ENCODE measurements at places on chromosomes 16 and 17.
A peak's percentile ranks its signal among the peaks of the same experiment; 100 is the strongest.

- DNase-seq: no peak
These were observed 248.0 kb upstream of the GSE1 start for GRCh38 chr16:85365120-85365519.

- DNase-seq: no peak
These were observed 5.4 kb downstream of the C17orf58 start for GRCh38 chr17:67990909-67991308.

DNA sequence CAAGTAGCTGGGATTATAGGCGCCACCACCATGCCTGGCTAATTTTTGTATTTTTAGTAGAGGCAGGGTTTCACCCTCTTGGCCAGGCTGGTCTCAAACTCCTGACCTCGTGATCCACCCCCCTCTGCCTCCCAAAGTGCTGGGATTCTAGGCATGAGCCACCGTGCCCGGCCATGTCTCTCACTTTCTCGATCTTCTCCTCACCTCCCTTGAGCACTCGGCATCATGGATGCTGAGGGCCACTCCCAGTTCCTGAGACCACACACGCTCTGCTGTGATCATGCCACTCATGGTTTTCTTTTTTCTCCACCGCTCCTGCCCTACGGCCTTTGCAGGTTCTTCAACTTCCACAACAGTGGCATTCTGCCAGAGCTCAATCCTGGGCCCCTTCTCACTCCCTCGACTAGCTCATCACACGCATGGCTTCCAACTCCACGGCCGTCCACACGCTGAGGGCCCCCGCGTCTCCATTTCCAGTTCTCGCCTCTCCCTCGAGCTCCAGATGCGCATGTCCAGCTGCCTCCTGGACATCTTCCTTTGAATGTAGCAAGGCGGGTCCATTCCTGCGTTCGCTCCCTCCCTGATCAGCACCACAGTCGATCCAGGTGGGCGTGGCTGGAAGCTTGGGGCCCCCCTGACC lies 5.5 kb upstream of the NCBP3 start:
- no peak for DNase-seq

- DNase-seq: no peak
These were observed 5.6 kb upstream of the TBX2 start for GRCh38 chr17:61393904-61394629.

- DNase-seq: no peak
These were observed 54.2 kb downstream of the SNX20 start for GRCh38 chr16:50626868-50627267.

GRCh38 chr16:89297910-89298545 lies 80.5 kb downstream of the ZNF778 start:
- DNase-seq: no peak

GRCh38 chr17:79627184-79627765 lies 16.4 kb upstream of the RBFOX3 start:
- peak; percentile 16 for DNase-seq

- DNase-seq: peak; percentile 45
These were observed 108.5 kb upstream of the CCL2 start for GRCh38 chr17:34146440-34147043.

DNA sequence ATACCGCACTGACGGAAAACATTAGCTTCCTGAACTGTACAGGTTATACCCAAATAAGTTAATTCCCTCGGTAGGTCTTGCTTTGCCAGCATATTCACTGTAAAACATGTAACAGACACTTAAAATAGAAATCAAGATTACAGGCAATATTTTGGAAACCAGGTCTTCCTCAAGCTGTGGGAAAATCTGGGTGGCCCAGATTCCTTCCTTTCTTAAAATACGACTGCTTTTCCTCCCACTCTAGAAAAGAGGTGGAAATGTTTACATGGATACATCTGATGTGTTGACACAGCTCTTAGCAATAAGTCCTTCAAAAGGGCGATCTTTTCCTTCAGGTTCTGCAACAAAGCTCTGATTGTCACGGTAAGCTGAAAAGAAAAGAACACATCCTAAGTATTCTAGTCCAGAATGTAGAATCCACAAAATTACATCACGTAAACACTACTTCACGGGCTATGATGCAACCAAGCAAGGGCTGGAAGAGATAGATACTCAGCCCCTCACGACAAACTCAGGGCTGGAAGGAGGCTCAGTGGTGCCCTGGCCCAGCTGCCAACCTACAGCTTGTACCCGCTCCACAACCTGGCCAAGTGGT lies 18.4 kb downstream of the STX8 start:
- DNase-seq: no peak

GRCh38 chr17:42103221-42103954 lies 5.1 kb upstream of the ZNF385C start:
- no peak for DNase-seq

DNA sequence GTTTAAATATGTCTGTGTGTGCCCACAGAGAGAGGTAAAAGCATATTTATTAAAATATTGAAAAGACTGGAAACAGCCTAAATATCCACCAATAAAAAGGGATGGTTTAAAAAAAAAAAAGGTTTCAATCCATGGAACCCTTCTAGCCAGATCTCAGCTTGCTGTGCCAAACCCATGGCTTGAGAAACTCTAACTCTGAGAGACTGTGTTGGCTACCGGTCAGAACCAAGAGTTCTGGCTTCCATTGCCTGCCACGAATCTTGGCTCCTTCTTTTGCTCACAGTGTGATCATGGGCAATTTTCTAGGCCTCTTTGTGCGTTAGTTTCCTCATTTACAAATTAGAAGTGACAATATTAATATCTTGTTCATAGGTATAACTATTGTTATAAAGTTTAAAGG lies 201.3 kb upstream of the IRX3 start:
- DNase-seq: no peak

DNA sequence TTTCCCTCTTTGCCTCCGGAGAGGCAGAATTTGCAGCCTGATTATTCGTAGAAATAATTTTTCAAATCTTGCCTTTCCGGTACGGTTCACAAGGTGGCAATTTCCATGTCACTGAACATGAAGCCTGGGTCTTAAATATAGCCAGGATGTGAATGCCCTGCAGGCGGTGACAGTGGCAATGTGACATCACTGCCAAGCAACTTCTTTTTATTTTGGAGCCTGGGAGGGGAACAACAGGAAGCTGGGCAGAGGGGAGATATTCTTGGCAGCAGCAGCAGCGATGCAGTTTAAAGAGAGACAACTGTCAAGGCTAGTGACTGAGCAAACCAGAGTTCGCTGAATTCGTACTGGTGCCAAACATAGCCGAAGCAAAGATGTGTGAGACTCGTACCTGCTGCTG lies 171.1 kb downstream of the SNX29 start:
- DNase-seq: no peak

GRCh38 chr16:77307426-77308162 lies 108.4 kb downstream of the SYCE1L start:
- DNase-seq: no peak

GRCh38 chr17:56416682-56417351 lies 176.7 kb upstream of the NOG start:
- DNase-seq: no peak

Measured in activated CD4-positive, CD25-positive, alpha-beta regulatory T cell treated with anti-CD3 and anti-CD28 coated beads, Interleukin-2, amount 50 U/mL, for 72 hours (primary cell).